SJSA1 (cell line): ENCODE measurements at places on chromosomes 3 and 15. TPM values are rescaled to one million over a fixed set of nuclear protein-coding genes. Genes with fewer than 3 reads are reported as not detected.

GRCh38 chr15:89863918-89864317, 29.9 kb downstream of the AP3S2 start:
- H3K4me1 ChIP-seq = no peaks in the 10 kb centered on the region
- H3K27ac ChIP-seq = no peak overlapping the region
- H3K36me3 ChIP-seq = peaks cover 38% of the 10 kb centered on the region

PLIN1 gene
- not detected in 2 replicates for total RNA-seq

ELL3 gene
- total RNA-seq = 2.2 and 2.8 TPM in 2 replicates

DNA sequence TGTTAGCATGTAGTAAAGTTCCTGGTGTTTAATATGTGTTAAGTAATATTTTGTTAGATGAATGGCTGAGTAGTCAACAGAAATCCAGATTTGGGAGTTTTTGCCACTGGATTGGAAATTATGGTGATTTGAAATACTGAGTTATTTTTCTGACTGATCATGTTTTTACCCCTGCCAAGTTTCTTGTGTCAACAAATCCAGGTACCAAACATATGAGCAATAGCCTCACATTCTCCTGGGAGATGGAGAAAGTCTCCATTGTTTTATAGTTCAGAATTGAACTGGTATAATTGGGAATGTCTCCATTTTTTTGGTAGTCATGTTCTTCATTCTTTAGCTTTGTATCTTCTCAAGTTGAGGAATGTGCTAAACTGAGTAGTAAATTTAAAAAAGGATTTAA, 767.2 kb upstream of the LMCD1 start:
- peak overlapping the region; percentile 30; the same call in 1 of the 2 replicates for H3K27ac ChIP-seq
- H3K4me3 ChIP-seq = no peak overlapping the region
- H3K27me3 ChIP-seq = no peaks in the 10 kb centered on the region
- H3K4me1 ChIP-seq = peaks cover 10% of the 10 kb centered on the region
- no peak for DNase-seq
- H3K36me3 ChIP-seq = no peaks in the 10 kb centered on the region

BNC1 gene
- 10.5 and 12.1 TPM in 2 replicates for total RNA-seq

DNA sequence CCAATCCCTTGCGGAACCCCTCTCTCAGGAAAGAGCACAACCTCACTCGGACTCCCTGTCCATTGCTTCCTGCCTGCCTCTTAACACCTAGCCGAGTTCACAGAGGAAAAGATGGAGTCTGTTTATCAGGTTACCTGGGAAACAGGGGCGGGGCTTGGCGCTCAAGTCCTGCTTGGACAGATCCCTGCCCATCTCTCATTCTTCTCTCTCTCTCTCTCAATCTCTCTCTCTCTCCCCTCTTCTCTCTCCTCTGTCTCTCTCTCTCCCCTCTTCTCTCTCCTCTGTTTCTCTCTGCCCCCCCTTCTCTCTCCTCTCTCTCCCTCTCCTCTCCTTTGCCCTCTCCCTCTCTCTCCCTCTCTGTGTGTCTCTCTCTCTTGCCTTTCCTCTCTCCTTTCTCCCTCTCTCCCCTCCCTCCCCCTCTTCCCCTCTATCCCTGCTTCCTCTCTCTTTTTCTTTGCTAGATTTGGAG, at the start of gene EFHB:
EFHB (minus strand) TSS at position 120 of the 469 bp plus-strand sequence. CDS start 199 bp downstream, outside the sequence.
- no peak within 1 kb of the TSS for H3K4me3 ChIP-seq
- H3K27me3 ChIP-seq = no peaks in the 10 kb centered on the region
- H3K4me1 ChIP-seq = no peaks in the 10 kb centered on the region
- no peaks in the 10 kb centered on the region for H3K36me3 ChIP-seq
- no peak within 1 kb of the TSS for H3K27ac ChIP-seq

DNA sequence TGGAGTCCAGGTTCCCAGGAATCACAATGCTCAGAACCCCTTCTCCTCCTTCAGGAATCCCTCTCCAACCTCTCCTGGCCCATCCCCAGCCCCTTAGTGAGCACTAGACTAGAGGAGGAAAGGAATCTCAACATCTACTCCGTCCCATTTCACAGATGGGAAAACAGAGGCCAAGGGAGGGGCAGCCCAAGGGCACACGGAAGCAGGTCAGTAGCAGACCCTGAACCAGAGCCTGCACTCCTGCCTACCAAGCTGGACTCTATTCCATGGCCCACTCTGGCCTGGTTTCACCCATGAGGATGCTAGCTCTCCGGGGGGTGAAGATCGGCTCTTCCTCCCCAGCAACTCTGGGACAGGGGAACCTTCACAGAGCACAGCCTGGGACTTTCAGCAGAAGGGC, 14.3 kb downstream of the SEMA7A start:
- DNase-seq = no peak
- H3K36me3 ChIP-seq = 0 out of 2 replicates have a peak, but pooled peaks cover 4% of the 10 kb centered on the region

CEMIP gene
- total RNA-seq = 0.03 TPM in 1 of 2 replicates, not detected in the other

GRCh38 chr3:160185751-160186150, 39.5 kb upstream of the C3orf80 start:
- H3K36me3 ChIP-seq = no peaks in the 10 kb centered on the region

GRCh38 chr15:32029862-32030781, at the start of gene CHRNA7:
TSS of gene CHRNA7 (plus strand) at chr15:32030515. CDS start at chr15:32030595, 80 bp downstream.
- no peak within 1 kb of the TSS for H3K27ac ChIP-seq
- peak; percentile 19 for DNase-seq
- no peaks in the 10 kb centered on the region for H3K36me3 ChIP-seq
- H3K4me1 ChIP-seq = peaks cover 5% of the 10 kb centered on the region
- peaks cover 59% of the 10 kb centered on the region for H3K27me3 ChIP-seq

GRCh38 chr3:187750513-187751123, 5.3 kb upstream of the BCL6 start:
- no peaks in the 10 kb centered on the region for H3K36me3 ChIP-seq
- H3K4me1 ChIP-seq = peaks cover 19% of the 10 kb centered on the region
- H3K27ac ChIP-seq = no peak overlapping the region
- DNase-seq = no peak
- H3K27me3 ChIP-seq = no peaks in the 10 kb centered on the region
